ENCODE measurements at places on chromosomes 6 and 20.

DNA sequence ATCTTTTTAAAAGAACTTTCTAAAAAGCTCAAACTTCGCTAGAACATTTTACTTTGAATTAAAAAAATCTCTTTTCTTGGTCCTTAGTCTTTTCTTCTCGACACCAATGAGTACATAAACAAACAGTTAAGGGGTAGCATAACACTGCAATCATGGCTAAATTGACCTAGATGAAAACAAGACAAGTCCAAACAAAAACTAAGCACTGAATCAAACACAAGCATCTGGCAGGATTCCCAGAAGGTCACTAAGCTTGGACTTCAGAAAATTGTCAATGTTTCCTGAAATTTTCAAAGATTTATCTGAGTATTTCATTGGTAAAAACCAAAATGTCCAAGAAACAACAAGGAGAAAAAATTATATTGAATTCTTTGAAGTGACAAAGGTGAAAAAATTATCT, 5.0 kb downstream of the COL21A1 start:
- DNase-seq = no peak

DNA sequence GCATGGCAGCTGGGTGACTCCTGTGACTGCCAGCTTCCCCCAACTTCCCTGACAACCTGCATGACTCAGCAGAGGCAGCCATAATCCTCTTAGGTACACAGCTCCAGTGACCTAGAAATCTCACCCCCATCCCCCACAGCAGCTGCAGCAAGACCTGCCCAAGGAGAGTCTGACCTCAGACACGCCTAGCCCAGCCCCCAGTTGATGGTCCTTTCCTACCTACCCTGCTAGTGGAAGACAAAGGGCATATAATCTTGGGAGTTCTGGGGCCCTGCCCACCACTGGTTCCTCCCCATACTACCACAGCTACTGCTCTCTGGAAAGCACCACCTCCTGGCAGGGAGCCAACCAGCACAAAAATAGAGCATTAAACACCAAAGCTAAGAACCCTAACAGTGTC, 90.2 kb downstream of the F13A1 start:
- no peak for DNase-seq

DNA sequence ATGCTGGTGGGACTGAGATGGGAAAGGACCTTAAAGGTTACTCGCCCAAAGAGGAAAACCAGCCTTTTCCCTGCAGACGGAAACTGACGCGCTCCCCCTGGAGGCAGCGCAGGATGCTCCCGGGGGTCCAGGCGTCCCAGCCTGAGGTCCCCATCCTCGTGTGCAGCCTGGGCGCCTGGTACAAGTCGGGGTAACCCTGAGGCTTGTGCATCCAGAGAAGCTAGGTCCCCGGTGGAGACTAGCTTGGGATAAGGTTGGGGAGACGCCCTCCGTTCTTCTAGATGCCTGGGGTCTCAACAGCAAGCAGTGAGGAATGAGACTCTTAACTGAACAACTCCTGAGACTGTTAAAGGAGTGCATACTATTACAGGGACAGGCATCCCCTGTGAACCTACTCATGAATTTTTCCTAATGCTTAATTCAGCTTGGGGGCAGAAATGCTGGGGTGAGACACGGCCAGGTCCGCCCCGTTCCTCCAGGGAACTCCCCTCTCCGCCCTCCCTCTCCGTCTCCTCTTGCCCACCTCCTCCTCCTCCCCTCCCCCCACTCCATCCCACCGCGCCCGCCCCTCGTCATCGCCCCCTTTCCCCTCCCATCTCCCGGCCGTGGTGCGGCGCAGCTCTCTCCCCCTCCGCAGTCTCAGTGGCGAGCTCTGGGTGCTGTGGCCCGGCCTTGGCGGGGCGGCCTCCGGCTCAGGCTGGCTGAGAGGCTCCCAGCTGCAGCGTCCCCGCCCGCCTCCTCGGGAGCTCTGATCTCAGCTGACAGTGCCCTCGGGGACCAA, at the start of gene PRSS35:
PRSS35 (plus strand) TSS at position 634 of the 781 bp plus-strand sequence. CDS start 10,908 bp downstream, outside the sequence.
- no peak for DNase-seq

GRCh38 chr6:56796196-56796532, 153.5 kb upstream of the DST start:
- no peak for DNase-seq

DNA sequence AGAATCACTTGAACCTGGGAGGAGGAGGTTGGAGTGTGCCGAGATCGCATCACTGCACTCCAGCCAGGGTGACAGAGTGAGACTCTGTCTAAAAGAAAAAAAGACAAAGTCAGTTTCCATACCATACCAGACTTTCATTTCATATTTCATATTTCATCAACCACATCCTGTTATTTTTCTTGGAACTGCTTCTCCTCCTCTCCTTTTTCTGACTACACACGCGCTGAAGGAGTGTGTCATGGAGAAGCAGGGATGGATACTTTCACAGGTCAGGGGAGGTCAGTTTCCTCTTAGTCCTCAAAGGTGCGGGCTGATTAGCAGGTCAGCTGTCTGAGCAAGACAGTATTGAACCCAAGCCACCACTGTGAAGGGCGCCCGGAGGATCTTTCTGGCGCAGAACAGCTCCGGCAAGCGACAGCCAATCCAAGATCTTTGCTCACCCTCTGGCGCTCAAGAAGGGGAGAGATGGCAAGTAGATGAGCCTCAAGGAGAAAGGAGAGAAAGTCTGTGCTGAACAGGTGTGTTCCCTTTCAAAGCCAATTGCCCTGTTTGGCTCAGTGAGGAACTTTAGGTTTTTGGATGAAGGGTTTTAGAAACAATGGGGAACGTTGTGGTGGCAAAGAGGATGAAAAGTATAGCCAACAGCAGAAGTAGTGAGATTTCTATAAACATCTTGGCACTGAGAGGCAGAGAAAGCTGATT, 18.9 kb upstream of the SYNJ2 start:
- DNase-seq = no peak

GRCh38 chr6:109411034-109411433, 28.8 kb upstream of the CD164 start:
- DNase-seq = no peak

DNA sequence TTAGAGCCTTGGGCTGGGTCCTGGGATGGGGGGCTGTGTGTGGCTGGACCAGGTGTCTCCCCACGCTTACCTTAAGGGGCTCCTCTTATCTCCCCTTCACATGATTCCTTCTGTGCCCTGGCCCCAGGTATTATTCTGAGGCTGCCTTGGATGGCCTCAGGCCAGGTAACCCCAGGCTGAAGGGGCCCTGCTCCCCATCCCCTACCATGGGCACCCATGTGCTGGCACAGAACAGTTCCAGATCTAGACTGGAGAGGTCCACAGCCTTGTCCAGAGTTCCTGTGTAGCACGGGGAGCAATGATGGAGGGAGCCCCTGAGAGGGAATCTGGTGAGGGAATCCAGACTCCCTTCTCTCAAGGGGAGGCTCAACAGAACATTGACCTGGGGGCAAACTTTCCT, 32.1 kb downstream of the MOCS1 start:
- DNase-seq = no peak

DNA sequence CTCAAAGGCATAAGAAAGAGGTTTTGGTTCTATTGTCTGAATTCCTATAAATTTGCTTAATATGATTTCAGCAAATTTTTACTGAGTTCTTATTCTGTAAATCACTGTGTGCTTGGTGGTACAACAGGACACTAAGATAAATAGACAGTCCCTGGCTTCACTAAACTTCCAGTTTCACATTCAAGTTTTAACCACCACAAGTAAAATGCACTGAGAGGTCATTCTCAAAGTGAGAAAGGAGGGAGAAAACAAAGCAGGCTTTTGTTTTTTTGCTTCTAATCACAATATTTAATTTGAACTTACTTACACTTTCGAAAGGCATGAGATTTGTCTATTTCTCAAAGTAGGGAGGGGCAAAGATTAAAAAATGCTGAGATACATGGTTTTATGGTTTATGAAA, 445.7 kb downstream of the CDC5L start:
- no peak for DNase-seq

GRCh38 chr6:122649701-122650100, 39.5 kb downstream of the PKIB start:
- no peak for DNase-seq

GRCh38 chr6:21987501-21987957, 309.3 kb downstream of the PRL start:
- DNase-seq = no peak

- DNase-seq = no peak
These were observed 113.0 kb downstream of the DST start for GRCh38 chr6:56529594-56530191.

DNA sequence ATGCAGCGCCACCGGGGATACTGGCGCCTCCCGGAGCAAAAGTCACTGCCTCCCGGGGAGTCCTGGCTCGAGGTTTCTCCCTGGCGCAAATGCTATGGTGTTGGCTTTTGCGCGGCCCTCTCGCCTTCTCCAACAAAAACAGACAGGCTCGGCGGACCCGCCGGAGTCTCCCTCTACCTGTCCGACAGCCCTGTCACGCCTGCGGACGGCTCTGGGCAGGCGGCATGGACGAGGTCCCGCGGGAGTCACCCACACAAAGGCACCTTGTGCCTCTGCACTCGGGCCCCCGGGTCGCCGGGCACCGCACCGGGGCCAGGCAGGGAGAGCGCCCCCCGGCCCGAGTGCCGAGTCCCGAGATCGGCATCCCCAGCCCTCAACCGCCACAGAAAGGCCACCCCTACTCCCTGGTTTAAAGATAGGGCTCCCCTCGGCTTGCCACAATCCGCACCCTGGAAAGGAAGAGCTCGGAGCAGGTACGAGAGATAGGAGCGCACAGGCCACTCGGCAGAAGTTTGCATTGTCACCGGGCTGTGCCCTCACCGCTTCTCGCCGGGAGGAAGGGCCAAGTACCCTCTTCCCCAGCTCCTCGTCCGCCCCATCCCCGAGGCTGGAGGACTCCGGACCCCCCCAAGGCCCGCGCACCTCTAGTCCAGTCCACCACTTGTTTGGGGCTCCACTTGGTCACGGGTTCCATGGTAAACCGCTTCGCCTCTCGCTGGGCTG, 903 bp downstream of the CNKSR3 start:
- no peak for DNase-seq

- no peak for DNase-seq
These were observed 37.6 kb upstream of the CD83 start for GRCh38 chr6:14079971-14080370.

DNA sequence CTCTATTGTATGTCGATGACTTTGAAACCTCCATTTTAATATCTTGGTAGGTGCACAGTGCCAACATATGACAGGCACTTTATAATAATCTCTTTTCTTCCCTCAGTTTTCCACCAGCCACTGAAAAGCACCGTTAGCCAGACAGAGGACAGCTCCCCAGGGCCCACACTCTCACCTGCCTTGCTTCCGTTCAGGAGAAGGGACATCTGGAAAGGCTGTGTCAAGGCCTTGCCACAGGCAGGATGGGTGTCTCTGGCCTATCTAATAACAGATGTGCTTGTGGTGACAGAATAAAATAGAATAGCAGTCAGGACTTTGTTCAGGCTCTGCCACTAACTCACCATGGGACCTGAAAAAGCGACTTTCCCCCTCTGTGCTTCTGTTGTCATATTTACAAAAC, 75.5 kb upstream of the CCDC167 start:
- no peak for DNase-seq

DNA sequence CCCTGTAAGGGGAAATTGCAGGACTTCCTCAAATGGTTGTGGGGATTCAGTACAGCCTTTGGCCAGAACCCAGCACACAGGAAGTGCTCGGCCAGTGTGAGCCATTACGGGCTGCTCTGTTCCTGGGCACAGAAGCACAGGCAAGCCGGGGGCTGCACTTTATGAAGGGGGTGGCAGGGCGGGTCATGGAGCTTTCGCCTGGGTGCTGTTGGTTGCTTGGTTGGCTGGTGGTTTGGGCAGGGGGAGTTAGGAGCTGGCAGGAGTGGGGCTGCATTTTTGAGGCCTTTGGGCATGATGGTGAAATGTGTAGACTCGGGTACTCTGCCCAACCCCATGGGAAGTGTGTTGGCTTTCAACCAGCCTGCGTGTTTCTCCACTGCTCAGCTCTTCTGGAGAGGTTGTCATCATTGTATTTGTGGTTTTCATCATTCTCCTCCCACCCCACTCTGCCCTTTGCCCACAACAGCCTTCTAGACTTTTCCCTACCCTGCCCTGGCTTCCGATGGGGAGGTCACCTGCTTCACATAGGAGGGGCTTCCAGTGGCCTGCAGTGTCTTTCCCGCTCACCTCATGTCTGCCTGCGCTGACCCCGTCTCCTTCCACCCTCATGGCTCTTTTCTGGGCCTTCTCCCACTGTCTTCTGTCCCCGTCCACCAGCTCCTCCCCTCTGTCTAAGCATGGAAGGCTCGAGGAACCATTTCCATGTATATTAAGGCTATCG, 16.1 kb upstream of the RBM38 start:
- DNase-seq = no peak
